Activated CD4-positive, alpha-beta T cell treated with anti-CD3 and anti-CD28 coated beads for 1 hour (primary cell): ENCODE measurements at places on chromosomes 4 and X.
A peak's percentile ranks its signal among the peaks of the same experiment; 100 is the strongest.

DNA sequence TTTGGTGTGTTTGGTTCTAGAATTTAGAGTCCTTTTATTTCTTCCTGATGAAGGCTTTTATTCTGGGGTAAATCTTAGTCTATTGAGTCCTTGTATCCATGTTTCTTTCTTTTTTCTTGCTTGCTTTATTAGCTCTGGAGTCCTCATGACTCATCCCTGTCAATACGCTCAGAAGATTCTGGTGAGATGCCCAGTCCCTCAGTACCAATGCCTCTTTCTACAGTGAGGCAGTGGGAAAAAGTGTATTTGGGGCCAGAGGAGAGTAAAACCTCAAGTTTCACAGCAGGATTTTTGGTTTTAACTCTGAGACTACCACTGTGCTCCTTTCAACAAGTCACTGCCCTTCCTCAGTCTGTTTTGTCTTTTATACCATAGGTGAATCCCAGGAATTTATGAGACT lies 368.0 kb downstream of the GBA3 start:
- no peak for DNase-seq

- DNase-seq: no peak
Measured at GRCh38 chr4:55173580-55173979, 48.2 kb upstream of the KDR start.

DNA sequence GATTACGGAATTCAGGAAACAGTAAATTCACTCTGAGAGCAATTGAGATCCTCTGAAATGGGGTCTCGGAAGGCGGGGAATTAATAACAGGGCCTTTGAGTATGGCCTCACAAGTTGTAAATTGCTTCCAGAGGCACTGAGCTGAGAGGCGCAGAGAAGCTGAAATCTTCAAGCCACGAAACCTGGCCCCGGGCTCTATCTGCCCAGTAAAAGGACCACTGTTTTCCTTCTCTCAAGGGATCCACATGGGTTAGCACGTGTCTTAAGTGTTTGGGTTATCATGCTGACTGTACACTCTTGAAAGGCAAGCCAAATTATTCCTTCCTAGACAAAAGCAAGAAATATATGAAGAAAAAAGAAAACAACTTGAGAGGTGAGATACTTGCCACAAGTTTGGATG lies 1012.9 kb upstream of the FTHL17 start:
- DNase-seq: no peak

DNA sequence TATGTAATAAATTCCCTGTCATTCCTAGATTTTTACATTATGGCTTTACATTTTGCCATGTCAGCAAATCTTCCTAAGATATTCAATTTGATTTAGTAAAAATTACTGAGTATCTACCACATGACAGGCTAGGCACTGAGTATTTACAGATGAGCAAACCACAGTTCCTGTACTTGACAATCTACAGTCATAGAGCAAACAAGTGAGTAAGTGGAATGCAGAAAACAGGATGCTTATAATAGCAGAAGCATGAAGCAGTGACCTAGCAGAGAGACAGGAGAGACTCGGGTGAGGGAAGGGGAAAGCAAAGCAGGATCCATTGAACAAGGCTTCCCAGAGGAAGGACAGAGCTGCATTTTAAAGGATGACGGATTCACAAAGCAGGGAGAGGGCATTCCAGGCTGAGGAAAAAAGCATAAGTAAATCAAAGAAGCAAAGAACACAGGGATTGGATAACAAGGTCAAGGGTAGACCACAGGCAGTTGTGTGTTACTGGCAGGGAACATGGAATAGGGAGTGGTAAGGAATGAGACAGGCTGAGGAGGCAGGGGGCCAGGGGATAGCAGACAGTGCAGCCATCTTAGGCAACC lies 124.7 kb upstream of the C1QTNF7 start:
- no peak for DNase-seq

GRCh38 chrX:43283187-43283586 lies 372.9 kb upstream of the MAOA start:
- no peak for DNase-seq

GRCh38 chrX:10677490-10677889 lies 57.1 kb upstream of the MID1 start:
- no peak for DNase-seq

DNA sequence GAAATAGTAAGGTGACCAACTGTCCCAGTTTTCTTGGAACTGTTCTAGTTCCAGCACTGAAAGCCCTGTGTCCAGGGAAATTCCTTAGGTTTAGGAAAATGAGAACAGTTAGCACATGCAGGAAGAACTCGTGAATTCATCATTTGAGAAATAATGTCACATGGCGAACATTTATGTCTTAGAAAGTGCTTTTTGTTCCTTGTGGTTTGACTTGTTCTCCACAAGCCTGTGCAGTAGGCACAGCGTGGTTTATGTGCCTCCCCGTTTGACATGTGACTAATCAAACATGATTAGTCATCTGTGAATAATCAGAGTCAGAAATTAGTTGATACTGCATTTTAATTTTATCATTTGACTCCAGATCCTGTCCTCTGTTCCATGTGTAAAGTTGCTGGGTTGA lies 556.0 kb upstream of the CPEB2 start:
- no peak for DNase-seq

DNA sequence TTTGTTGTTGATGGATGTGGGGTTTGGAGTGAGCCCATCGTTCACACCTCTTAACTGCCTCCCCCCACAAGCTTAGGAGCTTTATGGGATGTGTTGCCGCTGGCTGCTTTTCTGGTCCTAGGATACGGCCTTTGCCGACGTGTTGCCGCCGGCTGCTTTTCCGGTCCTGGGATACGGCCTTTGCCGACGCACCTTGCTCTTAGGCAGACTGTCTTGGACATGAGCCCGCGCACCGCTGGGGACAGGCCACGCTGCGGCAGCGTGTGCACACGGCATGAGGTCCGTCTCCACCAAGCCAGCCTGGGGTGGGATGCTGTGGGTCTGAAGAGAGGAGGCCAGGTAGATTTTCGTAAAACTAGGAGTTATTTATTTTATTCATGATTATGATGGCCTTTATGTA lies 14.2 kb downstream of the RGS12 start:
- no peak for DNase-seq

GRCh38 chrX:8738588-8739189 lies 6.8 kb upstream of the ANOS1 start:
- no peak for DNase-seq

DNA sequence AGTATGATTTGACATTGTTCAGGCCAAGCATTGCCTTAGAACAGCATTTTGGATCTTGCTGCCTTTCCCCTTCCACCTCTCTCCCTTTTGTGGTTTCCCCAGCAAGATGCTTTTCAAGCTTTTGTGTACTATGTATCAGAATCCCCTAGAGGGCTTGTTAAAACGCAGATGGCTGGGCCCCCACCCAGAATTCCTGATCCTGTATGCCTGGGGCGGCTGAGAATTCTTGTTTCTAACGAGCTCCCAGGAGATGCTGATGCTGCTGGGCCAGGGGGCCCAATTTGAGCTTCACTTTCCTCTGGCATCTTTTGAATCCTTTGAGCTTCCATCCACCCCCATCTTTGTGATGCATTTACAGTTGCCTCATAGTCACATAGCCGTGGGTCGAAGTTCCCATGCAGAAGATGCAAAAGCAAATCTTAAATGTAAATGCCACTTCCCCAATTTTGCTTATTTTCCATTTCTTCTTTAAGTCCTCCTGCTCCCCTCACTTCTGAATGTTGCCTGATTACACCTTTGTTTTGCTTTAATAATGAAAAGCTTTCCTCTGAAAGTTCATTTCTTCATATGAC lies 18.5 kb downstream of the HCCS start:
- no peak for DNase-seq

GRCh38 chr4:24411806-24412205 lies 172.5 kb downstream of the DHX15 start:
- no peak for DNase-seq

GRCh38 chr4:92304606-92305005 lies 840 bp downstream of the GRID2 start:
- no peak for DNase-seq

DNA sequence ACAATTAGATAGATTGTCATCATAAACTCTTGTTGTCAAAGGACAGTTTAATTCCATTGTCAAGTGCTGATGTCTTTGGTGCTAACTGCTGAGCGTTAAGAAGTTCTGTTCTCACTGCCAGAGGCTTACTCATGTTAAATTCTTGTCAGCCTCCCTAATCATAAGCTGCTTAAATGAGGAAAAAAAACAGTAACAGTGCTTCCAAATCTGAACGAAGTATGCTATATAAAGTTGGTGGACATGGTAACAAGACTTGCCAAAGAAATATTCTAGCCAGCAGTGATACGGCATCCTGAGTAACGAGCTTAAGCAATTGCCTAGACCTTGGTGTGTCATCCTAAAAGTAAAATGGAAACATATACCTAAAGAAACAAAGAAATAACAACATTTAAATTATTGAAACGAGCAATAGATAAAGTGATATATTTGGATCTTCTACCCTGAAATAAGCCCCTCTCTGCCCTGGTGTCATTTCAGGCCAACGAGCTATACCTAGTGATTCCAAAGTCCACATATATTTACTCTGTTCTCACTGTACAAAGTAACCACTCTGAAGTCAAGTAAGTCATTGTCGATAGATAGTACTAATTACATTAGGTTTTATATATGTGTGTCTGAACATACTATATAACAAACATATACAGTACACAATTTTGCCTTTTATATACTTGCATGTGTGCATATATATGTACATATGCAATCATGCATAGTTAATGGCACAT lies 339.7 kb upstream of the HS3ST1 start:
- DNase-seq: no peak

GRCh38 chr4:180913750-180914149 lies 1329.5 kb upstream of the TENM3 start:
- DNase-seq: no peak

DNA sequence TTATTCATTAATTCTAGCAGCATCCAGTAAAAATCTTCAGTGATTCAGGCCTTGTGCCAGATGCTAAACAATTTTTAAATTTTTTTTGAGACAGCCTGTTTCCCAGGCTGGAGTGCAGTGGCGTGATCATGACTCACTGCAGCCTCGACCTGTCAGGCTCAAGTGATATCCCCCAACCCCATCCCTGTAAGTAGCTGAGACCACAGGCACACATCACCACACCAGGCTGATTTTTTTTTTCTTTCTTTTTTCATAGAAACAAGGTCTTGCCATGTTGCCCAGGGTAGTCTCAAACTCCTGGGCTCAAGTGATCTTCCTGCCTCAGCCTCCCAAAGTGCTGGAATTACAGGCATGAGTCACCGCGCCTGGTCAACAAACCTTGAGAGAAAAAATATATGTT lies 705.5 kb downstream of the ARAP2 start:
- no peak for DNase-seq

GRCh38 chr4:78019414-78019813 lies 37.7 kb upstream of the FRAS1 start:
- DNase-seq: no peak

DNA sequence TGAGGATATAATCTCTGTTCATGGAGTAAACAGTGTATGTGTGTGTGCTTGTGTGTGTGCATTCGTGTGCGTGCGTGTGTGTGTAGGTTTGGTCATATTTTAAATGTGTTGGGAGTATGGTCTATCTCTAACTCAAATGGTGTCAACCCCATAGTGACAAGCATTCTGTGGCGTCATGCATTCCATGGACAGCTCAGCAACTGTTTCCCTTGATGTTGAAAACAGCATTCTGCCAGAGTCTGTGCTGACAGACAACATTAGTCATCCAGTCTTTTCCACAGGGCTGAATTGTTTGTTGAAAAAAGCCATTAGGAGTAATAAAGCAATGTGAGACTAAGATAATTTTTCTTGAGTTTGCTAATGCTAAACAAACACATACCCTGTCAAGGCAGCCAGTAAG lies 706.6 kb downstream of the PCDH19 start:
- DNase-seq: no peak

GRCh38 chrX:23482561-23482960 lies 147.9 kb downstream of the PTCHD1 start:
- DNase-seq: no peak

DNA sequence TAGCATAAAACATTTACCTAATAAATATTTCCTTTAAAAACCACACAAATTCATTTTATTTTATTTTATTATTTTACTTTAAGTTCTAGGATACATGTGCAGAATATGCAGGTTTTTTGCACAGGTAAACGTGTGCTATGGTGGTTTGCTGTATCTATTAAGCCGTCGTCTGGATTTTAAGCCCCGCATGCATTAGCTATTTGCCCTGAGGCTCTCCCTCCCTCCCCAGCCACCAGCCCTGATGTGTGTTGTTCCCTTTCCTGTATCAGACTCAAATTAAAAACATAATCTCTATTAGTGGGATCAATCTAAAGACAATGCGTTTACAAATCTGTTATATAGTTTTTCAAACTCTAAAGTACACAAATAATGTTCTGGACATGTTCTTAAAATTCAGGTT lies 1.2 kb upstream of the HTN3 start:
- DNase-seq: no peak

GRCh38 chr4:39304651-39305050 lies 61.5 kb downstream of the RFC1 start:
- no peak for DNase-seq

GRCh38 chrX:48648336-48648751 lies 35.3 kb upstream of the WAS start:
- peak; percentile 11 for DNase-seq

DNA sequence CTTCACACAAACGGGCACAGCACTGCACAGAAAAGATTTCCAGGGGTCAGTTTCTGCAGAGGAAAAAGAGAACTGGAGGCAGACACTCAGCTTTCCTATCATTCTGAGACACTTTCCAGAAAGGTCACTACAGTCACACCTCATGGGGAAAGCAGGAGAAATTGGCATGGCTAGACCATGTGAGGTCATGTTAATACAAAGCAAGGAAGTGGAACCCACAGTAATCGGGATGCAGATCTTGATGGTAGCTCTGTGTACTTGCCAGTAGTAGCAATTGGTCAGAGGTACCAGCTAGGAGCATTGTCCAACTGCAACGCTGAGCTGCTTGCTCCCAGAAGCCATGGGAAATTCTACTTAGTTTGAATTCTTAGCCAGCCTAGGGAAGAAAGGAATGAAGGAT lies 255.3 kb upstream of the PCDH10 start:
- DNase-seq: no peak

DNA sequence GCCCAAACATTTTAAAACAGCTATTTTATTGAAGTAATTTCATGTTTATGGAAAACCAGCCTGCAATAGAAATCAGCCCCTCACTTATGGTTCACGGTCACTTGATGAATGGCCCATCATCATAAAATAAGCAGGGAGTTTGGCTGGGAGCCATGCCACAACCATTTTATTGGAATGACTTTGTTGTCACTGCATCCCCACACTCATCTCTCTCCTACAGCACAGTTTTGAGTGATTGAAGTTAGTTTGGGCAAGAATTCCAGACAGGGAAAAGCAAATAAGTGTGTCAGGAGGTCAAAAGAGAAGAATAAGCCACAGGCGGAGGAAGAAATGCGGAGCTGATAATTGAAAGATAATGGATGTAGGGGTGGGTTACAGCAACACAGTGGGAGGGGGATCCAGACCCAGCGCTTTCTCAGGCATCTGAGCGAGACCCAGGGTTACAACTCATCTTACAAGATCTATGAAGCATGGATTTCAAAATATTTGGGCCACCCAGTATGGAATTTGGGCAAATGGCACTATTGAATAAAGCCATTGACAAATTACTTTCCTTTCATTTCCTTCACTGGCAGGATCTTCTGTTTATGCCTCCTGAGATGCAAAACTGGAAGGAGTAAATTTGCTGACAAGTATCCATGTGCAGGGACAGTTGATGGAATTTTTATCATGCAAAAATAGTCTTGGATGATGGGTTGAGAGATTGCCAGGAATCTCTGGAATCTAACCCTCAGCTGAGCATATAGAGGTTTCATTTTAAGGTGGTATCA lies 100.8 kb downstream of the SHROOM3 start:
- no peak for DNase-seq
